Stimulated activated CD8-positive, alpha-beta memory T cell treated with anti-CD3 and anti-CD28 coated beads, Interleukin-7, amount 100 ng/mL, for 48 hours (primary cell): ENCODE measurements at places on chromosomes 16 and 17.
A peak's percentile ranks its signal among the peaks of the same experiment; 100 is the strongest.

DNA sequence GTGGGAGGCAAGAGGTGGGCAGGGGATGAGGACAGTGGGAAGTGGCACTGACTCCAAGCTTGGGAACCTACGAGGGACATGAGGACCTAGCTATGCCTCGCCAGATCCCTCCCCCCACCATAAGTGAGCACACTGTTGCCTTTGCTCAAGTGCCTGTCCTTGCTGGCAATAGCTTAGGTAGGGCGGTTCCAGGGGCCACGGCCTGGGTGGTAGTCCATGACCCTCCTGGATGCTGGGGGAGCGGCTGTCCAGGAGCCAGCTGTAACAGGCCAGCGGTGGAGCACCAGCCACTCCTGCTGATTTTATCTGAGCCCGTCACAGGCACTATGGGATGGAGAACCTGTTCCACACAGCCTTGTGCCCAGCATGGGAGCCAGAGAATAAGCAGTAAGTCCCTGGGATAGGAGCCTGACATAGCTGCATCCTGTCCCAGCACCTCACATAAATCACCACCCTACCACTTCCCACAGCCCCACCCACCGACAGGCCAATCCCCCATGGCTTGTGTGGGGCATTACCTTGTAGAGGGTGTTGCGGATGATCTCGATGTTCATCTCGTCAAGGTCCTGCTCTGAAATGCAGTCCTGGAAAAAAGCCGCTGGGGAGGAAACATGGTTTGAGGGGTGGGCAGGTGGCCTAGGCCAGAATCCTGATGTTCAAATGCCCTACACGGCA lies 11.8 kb downstream of the HSD11B2 start:
- DNase-seq, result no peak

- no peak for DNase-seq
These were observed 34.8 kb upstream of the CPHXL start for GRCh38 chr16:75761108-75761507.

DNA sequence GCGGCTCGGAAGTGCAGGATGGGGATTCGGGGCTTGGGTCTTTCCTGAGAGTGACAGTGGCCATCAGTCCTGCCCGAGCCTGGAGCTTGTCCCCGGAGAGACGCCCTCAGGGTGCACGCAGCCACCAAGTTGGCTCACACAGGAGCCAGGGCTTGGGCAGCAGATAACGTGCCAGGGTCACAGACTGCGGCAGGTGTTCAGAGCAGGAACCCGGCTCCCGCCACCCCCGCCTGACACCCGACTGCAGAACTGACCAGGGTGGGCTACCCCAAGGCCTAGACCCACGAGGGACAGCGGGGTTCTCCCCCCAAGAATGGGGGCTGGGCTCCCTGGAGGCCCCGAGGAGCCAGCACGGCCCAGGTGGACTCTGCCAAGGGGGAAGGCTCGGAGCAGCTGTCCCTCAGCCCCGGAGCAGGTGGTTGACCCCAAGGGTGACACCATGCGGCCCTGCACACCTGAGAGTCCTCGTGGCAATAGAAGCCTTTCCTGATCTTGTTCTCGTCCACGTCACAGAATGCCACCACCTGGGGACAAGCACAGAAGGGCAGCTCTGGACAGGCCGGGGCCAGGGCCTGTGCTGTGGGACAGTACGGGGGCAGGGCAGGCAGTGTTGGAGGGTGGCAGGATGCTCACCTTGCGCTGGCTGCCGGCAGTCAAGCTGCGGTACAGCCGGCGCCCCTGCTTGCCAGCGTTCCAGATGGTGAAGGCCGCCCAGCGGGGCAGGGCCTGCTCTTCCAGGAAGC lies 117.1 kb upstream of the ZNF750 start:
- no peak for DNase-seq

- no peak for DNase-seq
These were observed 220.6 kb upstream of the HSBP1 start for GRCh38 chr16:83587201-83587600.

- no peak for DNase-seq
These were observed 130.1 kb upstream of the ADAMTS18 start for GRCh38 chr16:77564791-77565390.

GRCh38 chr17:12342609-12343435 lies 322.1 kb downstream of the MAP2K4 start:
- DNase-seq, result no peak

DNA sequence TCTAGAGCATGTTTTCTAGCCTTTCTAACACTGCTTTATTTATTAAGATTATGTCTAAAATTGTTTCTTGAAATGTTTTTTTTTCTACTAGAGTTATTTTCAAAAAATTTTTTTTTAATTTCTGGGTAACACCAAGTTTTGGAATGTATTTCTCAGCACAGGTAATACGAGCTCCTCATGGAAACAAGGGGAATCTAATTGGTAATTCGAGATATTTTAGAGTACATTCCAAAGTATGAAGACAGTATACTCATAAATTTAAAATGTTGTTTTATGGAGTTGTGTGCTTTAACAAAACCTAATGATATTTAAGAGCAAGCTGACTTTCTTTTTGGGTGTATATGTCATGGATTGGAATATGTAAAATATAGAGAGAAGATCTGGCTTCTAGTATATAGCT lies 42.4 kb downstream of the OMG start:
- no peak for DNase-seq

GRCh38 chr17:7993972-7994589 lies 8.3 kb upstream of the GUCY2D start:
- DNase-seq, result no peak

DNA sequence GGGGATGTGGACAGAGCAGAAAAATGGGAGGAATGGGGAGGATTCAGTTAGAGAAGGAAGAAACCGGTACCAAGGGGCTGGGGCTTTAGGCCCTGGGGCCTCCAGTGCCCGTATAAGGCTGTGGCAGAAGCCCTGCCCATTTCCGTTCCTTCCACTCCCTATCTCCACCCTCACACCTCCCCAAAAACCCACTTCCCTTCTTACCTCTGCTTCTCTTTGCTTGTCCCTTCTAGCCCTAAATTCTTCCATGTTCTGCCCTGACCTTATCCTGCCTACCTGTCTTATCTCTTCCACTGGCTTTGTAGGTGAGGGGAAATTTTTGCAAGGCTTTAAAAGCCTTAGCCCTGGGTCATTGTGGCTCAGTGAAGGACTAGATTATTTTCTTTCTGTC lies 4.1 kb downstream of the RNF167 start:
- peak; percentile 28 for DNase-seq

DNA sequence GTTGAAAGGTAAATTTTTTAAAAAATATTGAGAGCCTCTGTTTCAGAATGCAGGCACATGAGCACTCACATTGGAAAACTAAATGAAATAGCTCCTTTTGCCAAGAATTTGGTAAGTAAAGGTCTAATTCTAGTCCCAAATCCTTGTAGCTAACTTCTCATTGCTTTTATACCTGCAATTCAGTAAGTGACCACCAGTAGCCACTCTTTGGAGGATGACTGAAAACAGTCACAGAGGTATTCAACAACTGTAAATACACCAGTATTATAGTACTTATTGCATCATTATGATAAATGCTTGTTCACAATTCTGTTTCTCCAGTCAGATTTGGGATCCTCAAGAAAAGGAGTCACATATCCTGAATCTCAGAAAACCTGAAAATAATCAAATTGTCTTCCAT lies 562.4 kb upstream of the CDH11 start:
- DNase-seq, result no peak

GRCh38 chr16:68361485-68361884 lies 50.7 kb downstream of the PRMT7 start:
- DNase-seq, result no peak

DNA sequence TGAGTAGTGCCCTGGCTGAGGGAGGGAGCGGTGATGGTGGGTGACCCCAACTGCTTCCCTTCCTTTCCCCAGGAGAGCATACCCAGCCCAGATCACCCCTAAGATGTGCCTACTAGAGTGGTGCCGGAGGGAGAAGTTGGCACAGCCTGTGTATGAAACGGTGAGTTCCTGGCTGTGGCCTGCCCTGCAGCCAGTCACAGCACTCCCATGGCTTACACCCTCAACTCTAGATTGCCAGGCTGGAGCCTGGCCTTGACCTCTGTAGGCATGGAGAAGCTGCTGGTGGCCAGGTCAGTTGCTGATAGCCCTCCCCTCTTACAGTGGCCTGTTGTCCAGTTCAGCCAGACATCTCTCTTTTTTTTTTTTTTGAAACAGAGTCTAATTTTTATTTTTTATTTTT lies 8.6 kb upstream of the NFATC3 start:
- no peak for DNase-seq
